T-helper 1 cell (primary cell): ENCODE measurements at places on chromosomes 7 and 10.
A peak's percentile ranks its signal among the peaks of the same experiment; 100 is the strongest.

DNA sequence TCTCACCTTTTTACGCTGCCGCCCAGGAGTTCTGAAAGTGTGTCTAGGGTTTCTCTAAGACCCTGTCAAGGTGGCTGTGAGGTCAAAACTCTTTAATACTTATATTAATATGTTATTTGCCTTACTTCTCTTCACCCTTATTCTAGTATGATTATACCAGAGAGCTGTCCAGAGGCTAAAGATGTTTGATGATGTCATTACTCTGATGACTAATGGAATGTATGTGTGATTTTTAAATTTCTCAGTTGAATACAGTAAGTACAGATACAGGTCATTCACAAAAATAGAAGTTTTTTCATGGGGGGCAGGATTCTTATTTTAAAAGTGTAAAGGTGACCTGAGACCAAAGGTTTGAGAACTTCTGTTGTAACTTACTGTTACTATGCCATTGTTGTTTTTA is 150.6 kb upstream of the FOXP2 start:
- DNase-seq, result no peak

DNA sequence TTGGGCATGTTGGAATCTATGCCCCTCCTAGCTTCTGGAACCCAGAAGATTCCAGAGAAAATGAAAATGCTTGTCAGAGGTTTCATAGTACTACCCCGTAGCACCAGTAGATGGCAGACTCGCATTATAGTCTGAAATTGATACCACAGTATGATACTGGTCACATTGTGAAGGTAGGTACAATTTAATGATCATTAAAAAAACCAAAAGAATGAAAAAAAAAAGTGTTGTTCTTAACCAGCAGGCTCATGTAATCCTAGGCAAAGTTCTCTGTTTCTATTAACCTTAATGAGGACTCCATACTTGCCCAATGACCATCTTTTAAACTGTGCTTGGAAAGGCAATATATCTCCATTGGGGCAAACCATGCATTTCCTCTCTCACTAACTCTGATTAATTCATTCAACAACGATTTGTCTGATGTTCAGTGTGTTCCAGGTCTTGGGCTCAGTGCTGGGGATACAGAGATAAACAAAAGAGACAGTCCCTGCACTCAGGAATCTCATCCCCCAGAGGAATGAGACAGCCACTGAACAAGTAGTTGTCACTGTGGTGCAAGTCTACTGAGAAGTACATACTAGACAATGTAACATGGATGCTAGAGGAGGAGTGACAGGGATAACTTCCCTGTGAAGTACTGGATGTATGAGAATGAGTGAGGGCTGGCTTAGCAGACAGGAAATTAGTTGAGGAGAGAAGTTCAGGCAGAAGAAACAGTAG is 223.5 kb upstream of the PHYHIPL start:
- DNase-seq, result no peak

DNA sequence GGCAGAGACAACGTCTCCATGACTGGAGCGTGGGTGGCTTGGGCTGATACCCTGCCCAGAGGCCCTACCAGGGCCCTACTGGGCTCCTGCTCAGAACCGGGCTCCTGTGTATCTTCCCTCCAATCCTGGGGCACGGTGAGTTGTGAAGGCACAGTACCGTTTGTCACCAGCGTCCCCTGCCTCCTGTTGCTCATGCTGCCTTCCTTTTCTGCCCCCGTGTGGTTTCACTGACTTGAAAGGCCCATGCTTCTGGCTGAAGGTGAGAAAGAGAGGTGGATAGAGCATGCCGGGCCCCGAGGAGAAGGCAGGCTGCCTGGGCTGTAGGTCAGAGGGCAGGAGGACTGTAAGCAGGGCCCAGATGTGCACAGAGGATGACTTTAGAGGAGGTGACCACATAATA is 9.1 kb upstream of the DMBT1 start:
- DNase-seq, result peak; percentile 9

DNA sequence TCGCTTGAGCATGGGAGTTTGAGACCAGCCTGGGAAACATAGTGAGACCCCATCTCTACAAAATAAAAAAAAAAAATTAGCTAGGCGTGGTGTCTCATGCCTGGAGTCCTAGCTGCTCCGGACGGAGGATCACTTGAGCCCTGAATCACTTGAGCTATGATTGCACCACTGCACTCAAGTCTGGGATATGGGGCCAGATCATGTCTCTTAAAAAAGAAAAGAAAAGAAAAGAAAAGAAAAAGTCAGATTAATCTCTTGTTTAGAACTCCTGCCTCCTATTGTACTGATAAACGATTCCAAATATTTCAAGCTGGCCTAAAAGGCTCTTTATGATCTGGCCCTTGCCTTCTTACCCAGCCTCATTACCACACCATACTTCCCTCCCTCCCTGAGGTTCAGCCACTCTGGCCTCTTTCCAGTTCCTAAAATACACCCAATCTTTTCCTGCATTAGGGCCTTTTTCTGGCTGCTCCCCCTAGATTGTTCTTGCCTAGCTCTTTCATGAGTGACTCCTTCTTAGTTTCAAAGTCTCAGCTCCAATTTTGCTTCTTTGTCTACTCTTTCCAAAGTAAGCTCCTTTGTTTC is 41.7 kb downstream of the VCL start:
- DNase-seq, result no peak

DNA sequence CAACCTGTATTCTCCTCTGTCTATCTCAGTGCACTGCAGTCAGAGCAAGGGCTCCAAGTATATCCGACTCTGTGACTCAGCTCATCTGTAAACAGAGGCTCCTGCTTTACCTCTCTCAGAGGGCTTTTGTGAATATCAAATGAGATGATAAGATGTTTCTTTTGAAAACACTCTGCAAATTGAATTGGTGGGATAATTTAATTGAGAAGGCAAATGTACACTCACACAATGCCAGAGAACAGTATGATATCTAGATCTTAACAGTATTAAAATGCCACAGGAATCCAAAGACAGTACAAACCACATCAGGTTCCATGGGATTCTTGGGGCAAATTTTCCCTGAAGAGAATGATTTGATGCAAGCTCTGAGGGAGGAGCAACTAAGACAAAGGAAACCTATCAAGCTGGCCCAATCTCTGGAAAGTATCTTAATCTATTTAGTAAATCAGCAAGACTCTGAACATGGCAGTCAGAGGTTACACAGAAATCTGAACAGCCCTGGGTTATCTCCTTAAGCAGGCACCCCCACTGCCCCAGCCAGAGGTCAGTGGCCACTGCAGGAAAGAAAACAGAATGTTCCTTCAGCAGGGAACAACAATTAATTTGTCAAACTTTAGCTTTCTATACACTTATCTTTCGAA is 45.9 kb downstream of the DOCK4 start:
- DNase-seq, result no peak

- no peak for DNase-seq
Observed at GRCh38 chr10:396535-397220, 261.4 kb downstream of the ZMYND11 start.

- DNase-seq, result no peak
Observed at GRCh38 chr7:45692031-45692430, 117.9 kb downstream of the ADCY1 start.

DNA sequence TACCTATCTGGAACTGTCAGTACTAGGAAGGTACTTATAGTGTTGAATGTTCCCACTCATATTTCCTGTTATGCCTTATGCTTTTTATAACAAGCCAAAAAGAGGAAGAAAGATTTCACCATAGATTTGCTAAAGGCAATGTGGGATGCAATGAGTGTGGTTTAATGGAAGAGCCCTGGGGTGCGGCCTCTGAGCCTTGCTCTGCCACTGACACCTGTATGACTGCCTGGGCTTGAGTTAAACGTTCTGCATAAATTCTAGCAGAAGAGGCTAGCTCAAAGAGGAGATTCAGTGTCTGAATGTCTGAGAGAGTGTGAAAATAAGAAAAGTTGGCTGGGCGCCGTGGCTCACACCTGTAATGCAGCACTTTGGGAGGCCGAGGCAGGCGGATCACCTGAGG is 143.8 kb downstream of the TPST1 start:
- no peak for DNase-seq

DNA sequence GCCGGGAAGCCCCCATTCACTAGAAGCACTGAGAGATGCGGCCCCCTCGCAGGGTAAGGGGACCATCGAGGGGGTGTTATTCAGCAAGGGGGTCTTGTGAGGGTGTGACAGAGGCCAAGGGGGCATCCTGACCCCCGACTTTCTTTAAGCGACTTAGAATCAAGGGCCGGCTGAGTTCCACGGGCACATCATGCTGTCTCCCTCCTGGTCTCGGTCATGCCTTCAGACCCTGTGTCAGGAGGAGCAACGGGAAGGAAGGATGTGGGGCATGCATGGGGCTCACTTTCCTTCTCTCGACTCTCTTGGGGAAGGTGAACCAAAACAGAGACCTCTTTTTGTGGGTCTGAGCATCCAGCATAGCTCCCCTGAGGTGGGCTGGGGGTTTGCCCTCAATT is 2.5 kb downstream of the ACSL5 start:
- DNase-seq, result no peak
